Aortic smooth muscle cell (primary cell): ENCODE measurements at places on chromosomes 11 and 22. TPM values are rescaled to one million over a fixed set of nuclear protein-coding genes. Genes with fewer than 3 reads are reported as not detected.

The ROBO4 gene
- 1.9 and 3.6 TPM in 2 replicates for total RNA-seq

The CCDC188 gene
- total RNA-seq, result 1.7 and 3.5 TPM in 2 replicates

The RASL10A gene
- total RNA-seq, result 0.25 TPM in 1 of 2 replicates, not detected in the other

The ANO9 gene
- not detected in 2 replicates for total RNA-seq

The MPEG1 gene
- total RNA-seq, result under 0.01 TPM in 1 of 2 replicates, not detected in the other

The OR51B5 gene
- 0.19 and 0.40 TPM in 2 replicates for total RNA-seq

The ZNF280A gene
- not detected in 2 replicates for total RNA-seq

The RASD2 gene
- total RNA-seq, result 0.12 and 0.92 TPM in 2 replicates

The SLC22A9 gene
- not detected in 2 replicates for total RNA-seq
